Fibroblast of the aortic adventitia (primary cell): ENCODE measurements at places on chromosomes 4 and X. TPM values are rescaled to one million over a fixed set of nuclear protein-coding genes. Genes with fewer than 3 reads are reported as not detected.

The ZNF732 gene
- 0.27 and 0.57 TPM in 2 replicates for total RNA-seq

The CTAG1A gene
- total RNA-seq = not detected in 2 replicates

The MAGEB6 gene
- not detected in 2 replicates for total RNA-seq

The TRIM60 gene
- not detected in 2 replicates for total RNA-seq

The GC gene
- total RNA-seq = not detected in 2 replicates

The ASB12 gene
- not detected in 2 replicates for total RNA-seq

The SMIM10 gene
- 5.0 and 6.6 TPM in 2 replicates for total RNA-seq

The VCX3A gene
- not detected in 2 replicates for total RNA-seq

The F8A2 gene
- not detected in 2 replicates for total RNA-seq

The MPP1 gene
- total RNA-seq = 10.0 and 23.3 TPM in 2 replicates

The STPG2 gene
- 0.18 TPM in 1 of 2 replicates, not detected in the other for total RNA-seq

The SPANXN4 gene
- total RNA-seq = not detected in 2 replicates
